ENCODE measurements at places on chromosomes 4 and X.

DNA sequence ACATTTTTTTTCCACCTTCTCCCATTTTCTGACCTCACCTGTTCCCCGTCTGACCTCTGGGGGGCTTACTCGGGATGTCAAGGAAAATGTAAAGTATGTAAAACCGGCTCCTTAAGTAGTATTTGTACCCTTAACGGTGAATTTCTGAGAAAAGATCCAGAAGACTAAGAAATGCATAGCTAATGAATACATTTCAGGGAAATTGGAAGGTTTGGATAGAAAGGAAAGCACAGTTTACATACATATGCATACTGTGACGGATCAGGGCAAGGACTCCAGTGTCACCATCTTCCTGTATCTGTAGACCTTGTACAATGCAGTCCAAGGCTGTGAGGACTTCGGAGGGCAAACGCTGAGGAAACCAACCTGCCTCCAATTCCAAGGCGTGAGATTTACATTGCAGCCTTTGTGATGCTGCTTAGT is 2185.9 kb upstream of the TENM3 start:
- no peak for DNase-seq

DNA sequence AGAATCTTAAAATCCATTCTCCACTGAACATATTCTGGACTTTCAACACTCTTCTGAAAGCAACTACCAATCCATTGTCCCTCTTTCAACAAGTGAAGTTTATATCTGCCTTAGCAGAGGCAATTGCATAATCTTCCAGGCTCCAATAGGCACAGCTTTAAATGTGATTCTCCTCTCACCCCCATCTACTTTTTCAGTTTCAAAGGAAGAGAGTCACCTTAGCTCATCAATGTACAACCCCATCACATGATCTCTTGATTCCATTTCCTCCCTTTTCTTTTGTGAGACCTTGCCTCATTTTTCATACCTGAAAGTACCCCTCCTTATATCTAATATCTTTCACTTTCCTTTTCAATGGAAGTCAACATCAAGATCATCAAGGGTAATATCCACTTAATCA is 921.7 kb upstream of the EPHA5 start:
- no peak for DNase-seq

- DNase-seq = no peak
Measured at GRCh38 chr4:90845777-90846176, 718.6 kb downstream of the CCSER1 start.

DNA sequence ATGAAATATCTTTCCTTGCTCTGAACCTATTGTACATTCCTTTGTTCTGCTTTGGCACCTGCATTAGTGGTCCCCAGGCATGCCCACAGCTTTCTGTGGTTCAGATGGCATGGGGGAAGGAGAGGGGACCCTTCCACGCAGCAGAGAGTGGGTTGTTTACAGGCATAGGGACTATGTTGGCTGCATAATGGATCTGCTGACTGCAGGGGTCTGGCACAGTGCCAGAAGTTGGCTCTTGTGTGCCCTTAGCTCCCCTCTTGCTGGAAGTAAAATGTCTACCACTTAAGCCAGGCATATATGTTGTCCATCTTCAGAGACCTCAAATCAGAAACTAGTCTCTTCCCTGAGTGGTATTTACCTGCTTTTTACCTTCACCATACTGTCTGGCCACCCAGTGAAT is 651.9 kb upstream of the PCDH7 start:
- no peak for DNase-seq

GRCh38 chr4:179817317-179817716 is 2375.1 kb upstream of the AGA start:
- no peak for DNase-seq

DNA sequence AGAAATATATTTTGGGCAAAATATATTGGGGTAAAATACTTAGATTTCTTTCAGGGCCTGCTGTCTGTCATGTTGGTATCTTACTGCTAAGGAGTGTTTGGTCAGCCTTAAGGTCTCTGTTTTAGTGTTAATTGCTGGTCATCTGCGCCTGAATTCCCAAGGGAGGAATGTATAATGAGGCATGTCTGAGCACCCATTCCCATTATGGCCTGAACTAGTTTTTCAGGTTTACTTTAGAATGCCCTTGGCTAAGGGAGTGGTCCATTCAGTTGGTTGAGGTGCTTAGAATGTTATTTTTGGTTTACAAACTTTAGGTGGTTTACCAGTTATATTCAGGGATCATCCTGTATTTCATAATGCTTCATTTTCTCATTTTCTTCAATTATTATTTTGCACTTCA is 125.9 kb downstream of the CFAP299 start:
- no peak for DNase-seq

- DNase-seq = no peak
Measured at GRCh38 chr4:121778991-121779628, 14.1 kb upstream of the SMIM43 start.

- no peak for DNase-seq
Measured at GRCh38 chr4:155603360-155603891, 63.2 kb upstream of the GUCY1A1 start.

- no peak for DNase-seq
Measured at GRCh38 chrX:20284992-20285391, 18.3 kb upstream of the RPS6KA3 start.
